T-cell (primary cell): ENCODE measurements at places on chromosomes 4 and X.

DNA sequence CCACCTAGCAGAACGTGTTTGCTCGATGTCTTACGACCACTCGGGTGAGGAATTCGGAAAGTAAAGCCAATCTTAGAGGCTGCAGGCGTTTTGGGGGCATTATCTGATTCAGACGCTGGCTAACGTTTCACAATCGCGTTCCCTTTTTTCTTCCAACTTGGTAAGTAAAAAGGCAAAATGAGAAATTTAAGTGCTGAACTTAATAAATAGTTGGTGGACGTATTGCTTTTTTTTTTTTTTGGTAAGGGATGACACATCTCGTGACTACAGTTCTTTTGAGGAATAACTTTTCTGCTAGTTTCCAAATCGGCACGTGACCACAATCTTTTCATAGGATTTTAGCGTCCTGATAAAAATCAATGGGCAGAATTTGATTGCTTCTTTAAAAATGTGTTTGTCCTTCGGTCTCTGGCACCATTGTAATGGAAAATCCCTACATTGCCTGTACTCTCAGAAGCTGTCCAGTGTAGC is 848 bp downstream of the RAB9A start:
- no peaks in the 10 kb centered on the region for H3K27me3 ChIP-seq
- peaks cover 8% of the 10 kb centered on the region for H3K4me1 ChIP-seq
- H3K36me3 ChIP-seq, result no peaks in the 10 kb centered on the region
- H3K27ac ChIP-seq, result peak overlapping the region; percentile 73
- DNase-seq, result no peak

- no peaks in the 10 kb centered on the region for H3K27me3 ChIP-seq
- no peak overlapping the region for H3K4me3 ChIP-seq
- H3K27ac ChIP-seq, result no peak overlapping the region
- H3K4me1 ChIP-seq, result peaks cover 8% of the 10 kb centered on the region
- DNase-seq, result no peak
These were observed 67.2 kb downstream of the ANTXR2 start for GRCh38 chr4:80005863-80006262.

DNA sequence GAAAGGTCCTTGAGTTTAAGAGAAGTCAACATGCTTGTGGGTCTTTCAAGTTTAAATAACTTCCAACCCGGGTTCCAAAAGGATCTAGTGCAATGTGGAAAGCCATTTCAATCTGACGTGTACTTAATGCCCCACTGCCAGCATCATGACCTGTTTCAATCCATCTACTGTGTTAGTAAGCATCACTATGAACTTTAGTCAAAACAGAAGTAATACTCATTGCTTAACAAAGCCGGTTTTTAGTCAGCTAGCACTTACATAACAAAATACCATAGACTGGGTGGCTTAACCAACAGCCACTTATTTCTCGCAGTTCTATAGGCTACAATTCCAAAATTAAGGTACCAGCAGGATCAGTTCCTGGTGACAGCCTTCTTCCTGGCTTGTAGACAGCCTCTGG is 677.5 kb downstream of the DMD start:
- H3K27me3 ChIP-seq, result no peaks in the 10 kb centered on the region
- no peak overlapping the region for H3K4me3 ChIP-seq
- H3K36me3 ChIP-seq, result no peaks in the 10 kb centered on the region
- DNase-seq, result no peak
- H3K27ac ChIP-seq, result no peak overlapping the region

DNA sequence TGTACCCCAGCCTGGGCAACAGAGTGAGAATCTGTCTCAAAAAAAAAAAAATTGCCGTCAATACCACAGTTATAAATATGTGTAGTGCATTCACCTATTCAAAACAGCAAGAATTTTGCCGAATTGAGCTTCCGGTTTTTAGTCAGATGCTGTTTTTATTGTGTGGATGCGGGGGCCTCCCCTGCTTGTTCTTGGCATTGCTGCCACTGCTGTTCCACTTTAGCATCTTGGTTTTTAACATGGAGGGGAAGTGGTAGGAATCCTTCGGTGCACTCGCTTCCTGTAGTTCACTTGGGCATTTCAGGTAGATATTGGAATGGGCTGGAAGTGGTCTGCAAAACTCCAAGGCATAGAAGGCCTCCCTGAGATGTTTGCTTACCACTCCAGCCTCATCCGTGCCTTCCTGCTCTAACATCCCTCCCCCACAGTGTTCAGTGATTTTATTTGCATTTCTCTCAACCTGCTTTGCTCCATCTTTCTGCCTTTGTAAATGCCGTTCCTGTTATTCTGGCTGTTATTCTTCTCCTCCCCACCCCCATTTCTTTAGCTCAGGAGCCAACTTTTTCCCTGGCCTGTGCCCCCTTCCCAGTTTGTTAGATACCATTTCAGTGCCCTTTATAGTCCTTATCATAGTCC is 25.5 kb downstream of the MOB1B start:
- peaks cover 14% of the 10 kb centered on the region for H3K4me1 ChIP-seq
- no peaks in the 10 kb centered on the region for H3K27me3 ChIP-seq
- H3K36me3 ChIP-seq, result no peaks in the 10 kb centered on the region
- peak overlapping the region; percentile 34 for H3K27ac ChIP-seq
- peak; percentile 58 for DNase-seq

- no peaks in the 10 kb centered on the region for H3K36me3 ChIP-seq
- H3K4me1 ChIP-seq, result no peaks in the 10 kb centered on the region
- H3K27ac ChIP-seq, result no peak overlapping the region
These were observed 11.9 kb upstream of the ADH7 start for GRCh38 chr4:99447079-99447478.
